HEK293T (cell line): ENCODE measurements at places on chromosomes 3 and 15.

DNA sequence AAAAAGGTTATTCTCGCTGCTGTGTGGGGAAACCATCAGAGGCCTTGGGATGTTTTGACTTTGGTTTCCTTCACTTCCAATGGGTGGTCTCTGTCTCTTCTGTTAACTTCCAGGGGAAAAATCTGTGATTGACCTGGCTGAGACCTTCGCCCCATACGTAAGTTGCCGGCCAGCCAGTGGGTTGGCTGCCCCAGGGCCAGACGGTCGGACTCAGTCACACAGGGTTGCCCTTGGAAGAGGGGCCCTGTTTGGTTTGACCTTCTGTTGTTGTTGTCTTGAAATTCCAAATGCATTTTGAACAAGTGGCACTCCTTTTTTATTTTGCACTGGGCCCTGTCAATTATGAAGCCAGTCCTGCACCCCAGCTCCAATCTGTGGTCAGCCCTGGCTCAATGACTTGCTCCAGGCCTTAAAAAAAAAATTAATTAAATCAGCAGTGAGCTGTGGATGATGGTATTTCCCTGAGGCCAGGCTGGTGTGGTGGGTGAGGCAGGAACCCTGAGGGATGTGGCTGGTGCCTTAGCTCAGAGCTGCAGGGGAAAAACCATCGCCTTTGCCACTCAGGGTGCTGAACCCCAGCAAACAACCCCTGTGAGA, 4.5 kb downstream of the FAM107A start:
- DNase-seq = no peak

DNA sequence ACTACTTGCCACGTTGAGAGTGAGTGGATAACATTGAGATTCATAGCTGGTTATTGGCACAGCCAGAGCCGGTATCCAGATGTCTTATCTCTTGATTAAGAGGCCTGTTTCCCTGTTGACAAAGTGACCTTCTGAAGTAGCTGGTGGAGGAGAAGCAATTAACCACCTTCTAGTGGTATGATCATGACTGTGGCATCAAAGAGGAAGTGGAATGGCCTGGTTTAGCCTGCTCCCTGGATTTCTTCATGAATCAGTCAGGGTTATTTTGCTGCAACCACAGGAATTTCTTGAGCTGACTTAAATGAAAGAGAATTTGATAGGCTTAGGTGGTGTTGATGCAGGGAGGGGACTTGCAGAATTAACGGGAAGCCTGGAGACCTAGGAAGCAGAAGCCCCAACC, 398.3 kb downstream of the MFSD1 start:
- no peak for DNase-seq

DNA sequence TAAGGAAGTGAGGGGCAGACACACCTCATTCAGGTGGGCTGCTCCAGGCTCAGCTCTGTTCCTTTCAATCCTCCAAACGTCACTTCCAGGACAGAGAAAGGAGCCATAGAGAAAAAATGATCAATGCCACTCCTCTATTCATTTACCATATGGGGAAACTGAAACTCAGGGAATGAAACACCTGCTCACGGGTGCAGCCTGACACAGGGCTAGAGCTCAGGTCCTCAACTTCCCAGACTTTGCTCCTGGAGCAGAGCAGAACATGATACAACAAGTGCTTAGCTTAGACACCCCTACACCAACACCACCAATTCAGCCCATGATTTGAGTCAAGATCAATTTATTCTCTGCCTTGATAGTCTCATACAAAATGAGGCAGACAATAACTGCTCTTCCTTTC, 58.5 kb upstream of the LPP start:
- DNase-seq = no peak

GRCh38 chr3:134147411-134147810, 103.2 kb downstream of the RYK start:
- no peak for DNase-seq

GRCh38 chr15:52338058-52338457, 42.5 kb upstream of the MYO5C start:
- no peak for DNase-seq
